Posterior cingulate gyrus (tissue), 11 donors: ENCODE measurements at places on chromosomes 2 and 18.
A peak's percentile ranks its signal among the peaks of the same experiment; 100 is the strongest.

DNA sequence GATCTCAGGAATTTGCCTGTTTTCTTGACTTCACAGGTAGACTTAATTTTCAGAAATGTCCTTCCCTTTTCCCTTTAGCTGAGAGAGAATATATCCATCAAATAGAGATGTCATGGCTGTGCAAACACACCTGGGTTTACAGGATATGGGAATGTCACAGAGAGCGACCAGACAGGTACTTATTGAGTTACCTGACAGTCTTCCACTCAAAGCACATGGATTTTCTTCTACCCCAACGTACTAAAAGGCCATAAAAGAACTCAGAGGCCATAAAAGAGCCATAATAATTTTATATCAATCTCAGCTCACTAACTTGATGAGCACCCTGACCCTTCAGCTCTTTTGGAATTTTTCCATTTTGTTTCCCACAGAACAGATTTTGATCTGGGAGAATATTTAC is 5.3 kb upstream of the DTNA start:
- no peak for DNase-seq

DNA sequence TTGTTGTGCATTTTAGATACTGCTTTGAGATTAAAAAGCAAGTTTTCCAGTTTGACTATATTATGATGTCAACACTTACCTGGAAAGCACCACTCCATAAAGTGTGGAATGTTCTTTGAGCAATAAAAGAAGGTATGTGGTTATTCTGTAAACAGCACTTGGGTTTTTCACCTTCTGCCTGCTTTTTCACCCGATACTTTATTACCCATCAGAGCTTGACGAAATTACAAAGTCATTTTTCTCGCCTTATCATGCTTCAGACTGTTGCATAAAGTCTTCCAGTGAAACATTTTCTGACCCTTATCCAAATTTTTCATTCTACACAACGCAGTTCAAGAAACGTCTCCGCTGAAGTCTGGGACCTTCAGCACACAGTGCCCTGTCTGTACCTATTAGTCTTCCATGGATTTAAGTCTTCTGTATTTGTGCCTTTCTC is 25.2 kb downstream of the CAB39 start:
- DNase-seq = no peak

- no peak for DNase-seq
Observed at GRCh38 chr2:98027538-98027937, 31.8 kb upstream of the TMEM131 start.

- peak; percentile 63 for DNase-seq
Observed at GRCh38 chr2:120661551-120661950, 74.1 kb upstream of the GLI2 start.

DNA sequence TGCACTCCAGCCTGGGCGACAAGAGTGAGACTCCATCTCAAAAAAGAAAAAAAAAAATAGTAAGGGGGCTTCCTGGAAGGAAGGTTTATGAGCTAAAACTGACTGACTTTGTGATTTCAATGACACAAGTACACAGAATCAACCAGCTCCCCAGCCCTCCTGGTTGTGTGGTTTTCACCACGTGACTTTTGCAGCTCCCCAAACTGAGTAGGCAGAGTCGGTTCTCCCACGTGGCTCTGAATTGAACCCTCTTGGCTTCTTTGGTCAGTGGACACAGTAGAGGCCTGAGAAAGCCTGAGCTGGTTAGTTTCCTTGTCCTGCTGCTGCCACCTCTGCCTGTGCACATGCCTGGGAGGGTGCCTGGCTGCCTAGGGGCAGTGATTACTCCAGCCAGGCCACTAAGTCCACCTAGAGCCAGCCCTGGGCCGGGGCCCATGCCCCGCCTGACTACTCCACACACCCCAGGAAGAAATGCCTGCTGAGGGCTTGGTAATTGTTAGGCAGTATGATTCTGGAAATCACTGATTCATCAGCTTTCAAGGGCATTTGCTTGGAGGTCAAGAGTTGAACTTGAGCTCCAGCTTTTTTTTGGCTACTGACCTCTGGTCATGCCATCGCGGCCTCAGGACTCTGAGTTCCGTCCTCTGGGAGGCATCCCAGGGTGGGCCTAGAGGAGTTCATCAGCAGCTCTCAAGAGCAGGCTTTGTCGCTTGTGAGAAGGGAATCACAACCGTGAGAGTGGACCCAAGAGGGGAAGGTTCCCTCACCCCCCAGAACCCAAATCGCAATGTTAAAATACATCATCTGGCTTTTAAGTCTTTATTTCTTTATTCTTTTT is 431.9 kb upstream of the HS6ST1 start:
- DNase-seq = no peak

- DNase-seq = no peak
Observed at GRCh38 chr18:22650247-22650646, 232.5 kb upstream of the CTAGE1 start.

DNA sequence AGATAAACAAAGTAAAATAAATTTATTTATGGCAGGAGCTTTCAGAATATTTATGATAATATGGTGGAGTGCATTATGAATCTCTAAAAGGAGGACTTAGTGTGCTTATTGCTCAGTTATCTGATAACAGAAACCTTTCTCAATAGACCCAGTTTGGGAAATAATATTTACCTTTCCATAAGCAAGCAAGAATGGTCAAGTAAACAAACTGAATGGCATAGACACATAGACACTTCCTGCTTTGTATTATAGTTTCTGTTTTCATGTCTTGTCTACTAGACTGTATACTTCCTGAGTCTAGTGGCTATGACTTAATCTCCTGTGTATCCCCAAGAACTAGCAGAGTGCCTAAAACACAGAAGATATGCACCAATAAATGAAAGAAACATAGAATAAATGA is 87.8 kb downstream of the UPP2 start:
- no peak for DNase-seq

DNA sequence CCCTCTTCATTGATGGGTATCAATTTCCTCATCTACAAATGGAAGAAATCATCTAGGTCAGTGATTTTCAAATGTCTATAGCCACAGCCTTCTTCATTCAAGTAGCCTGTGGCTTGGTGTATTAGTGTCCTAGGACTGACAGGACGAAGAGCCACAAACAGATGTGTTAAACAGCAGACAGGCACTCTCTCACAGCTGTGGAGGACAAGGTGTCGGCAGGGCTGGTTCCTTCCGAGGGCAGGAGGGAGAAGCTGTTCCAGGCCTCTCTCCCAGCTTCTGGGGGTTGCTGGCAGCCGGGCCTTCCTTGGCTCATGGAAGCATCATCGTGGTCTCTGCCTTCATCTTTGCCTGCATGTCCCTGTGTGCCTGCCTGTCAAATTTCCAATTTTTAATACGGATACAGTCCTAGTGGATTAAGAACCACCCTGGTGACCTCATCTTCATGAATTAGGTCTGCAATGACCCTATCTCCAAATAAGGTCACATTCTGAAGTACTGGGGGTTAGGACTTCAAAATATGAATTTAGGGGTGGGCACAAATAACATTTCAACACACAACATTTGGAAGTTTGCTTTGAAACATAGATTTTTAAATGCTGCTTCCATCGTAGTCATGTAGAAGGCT is 86.5 kb downstream of the PTGR3 start:
- DNase-seq = no peak

- no peak for DNase-seq
Observed at GRCh38 chr18:65568866-65569265, 181.9 kb upstream of the CDH7 start.

- no peak for DNase-seq
Observed at GRCh38 chr2:158825021-158825420, 29.9 kb downstream of the DAPL1 start.

DNA sequence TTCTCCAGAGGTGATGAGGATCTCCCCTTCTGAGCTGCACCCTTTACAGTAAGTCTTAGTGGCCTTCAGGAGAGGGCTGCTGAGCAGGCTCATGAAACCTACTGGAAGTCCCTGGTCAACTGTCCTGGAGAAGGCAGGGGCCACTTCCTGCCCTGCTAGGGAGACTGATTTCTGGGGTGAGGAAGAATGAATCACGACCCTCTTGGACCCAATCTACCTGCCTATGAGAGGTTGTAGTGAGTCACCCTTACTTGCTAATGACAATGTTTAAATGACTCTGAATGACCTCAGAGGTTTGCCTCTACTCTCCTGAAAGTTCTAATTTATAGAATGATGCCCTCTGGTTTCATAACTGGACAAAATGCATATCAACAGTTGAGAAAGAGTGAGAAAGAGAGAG is 79.4 kb upstream of the FAM136A start:
- DNase-seq = no peak

DNA sequence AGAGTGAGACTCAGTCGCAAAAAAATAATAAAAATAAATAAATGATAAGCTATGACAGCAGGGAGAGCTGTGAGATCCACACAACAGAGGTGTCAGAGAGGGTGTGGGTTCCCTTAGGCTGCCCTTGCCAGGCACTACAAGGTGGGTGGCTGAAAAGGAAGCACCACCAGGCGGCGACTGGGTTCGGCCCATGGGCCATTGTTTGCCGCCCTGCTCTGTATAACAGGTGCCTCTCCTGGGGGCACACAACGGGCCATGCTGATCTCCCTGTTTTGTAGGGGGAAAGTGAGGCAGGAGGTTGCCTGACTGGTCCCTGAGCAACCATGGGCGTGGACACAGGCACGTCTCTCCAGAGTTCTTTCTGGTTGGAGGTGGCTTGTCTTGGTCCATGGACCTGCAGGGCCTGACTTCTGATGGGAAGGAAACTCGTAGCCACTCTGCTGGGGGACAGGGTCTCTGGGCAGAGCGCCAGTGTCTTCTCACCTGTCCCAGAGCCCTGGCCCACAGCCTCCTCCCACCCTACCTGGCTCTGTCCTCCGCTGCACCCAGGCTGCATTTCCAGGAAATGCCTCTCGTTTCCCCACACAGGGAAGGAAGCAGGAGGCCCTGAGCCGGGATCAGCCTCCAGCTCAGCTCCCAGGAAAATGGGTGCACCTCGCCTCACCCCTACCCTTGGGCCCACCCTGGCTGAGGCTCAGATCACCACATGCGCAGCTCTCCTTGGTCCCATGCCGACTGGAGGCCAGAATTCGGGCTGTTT is 109.6 kb upstream of the ODC1 start:
- no peak for DNase-seq

GRCh38 chr2:128982001-128982400 is 663.3 kb upstream of the HS6ST1 start:
- DNase-seq = no peak

DNA sequence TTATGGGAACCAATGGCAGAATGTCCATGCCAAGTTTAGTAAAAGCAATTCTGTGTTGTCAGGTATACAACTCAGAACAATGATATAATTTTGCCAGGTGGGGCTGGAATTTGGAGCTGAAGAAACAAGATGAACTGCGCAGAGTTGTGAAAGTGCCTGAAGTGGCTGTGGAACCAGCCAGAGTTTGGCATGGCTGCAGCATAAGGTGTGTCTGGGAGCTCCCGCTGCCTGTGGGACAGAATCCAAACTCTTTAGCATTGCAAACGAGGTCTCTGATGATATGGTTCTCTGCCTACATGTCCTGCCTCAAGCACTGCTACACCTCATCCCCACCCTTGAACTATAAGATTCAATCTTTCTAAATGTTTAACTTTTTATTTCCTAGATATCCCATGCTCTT is 909.7 kb downstream of the EPHA4 start:
- DNase-seq = no peak

DNA sequence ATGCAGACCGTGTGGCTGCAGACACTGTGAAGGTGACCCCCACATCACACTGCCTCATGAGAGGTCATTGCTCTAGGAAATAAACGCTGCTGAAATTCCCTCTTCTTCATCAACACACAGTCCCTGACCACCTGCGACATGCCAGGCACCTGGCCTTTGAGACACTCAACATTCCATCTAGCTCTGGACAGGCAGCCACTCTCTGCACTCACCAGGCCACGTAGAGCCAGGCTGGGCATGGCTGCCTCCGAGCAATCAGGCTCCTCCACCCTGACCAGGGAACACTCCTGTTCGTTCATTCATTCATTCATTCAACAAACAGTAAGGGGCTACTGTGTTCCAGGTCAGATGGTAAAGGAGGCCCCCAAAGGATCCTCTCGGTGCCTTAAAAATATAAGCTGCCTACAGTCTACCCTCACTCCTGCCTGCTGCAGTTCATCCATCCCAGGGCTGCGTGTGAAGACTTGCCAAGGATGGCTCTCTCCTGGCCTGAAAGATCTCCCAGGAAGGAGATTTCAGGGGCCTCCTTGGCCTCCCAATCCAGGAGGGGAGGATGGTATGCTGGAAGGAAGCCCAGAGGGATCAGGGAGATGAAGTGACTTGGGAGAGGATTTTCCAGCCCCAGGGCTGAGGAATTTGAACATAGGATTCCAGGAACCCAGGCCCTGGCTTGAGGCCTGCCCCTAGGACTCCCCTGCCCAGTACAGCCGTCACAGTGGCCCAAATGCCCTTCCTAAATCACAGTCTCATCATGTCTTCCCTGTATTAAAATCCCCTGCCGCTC is 66.7 kb downstream of the TNS1 start:
- DNase-seq = no peak

DNA sequence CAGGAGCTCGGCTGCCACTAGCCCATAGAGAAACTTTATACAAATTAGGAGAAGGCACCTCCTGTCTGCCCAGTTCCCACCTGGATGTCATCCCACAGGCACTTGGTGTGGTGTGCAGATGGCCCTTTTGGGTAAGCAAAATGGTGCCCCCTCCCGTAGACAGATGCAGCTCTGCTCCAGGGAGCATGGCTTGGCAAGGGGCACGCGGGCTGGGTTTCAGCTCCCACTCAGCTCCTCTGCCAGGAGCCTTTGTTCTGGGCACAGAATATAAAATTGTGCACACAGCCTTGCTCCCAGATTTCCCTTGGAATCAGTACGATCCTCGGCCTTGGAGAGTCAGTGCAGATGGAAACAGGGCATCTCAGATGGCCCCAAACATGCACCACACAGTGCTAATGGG is 20.3 kb upstream of the KCNF1 start:
- DNase-seq = no peak

GRCh38 chr2:105417857-105418436 is 19.1 kb upstream of the FHL2 start:
- DNase-seq = no peak

GRCh38 chr18:3520230-3521085 is 70.5 kb downstream of the TGIF1 start:
- no peak for DNase-seq

DNA sequence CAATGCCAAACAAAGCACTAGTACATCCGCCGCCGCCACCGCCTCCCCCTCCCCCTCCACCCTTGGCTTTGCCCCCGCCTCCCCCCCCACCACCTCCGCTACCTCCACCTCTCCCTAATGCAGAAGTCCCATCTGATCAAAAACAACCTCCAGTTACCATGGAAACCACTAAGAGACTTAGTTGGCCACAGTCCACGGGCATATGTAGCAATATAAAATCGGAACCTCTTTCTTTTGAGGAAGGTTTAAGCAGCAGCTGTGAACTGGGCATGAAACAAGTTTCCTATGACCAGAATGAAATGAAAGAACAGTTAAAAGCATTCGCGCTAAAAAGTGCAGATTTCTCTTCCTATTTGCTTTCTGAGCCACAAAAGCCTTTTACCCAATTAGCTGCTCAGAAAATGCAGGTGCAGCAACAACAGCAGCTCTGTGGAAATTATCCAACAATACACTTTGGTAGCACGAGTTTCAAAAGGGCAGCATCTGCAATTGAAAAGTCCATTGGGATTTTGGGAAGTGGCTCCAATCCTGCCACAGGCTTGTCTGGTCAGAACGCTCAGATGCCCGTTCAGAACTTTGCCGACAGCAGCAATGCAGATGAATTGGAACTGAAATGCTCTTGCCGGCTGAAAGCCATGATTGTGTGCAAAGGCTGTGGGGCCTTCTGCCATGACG is 168.0 kb downstream of the ASXL3 start:
- DNase-seq = no peak

- no peak for DNase-seq
Observed at GRCh38 chr18:58490238-58490637, 138.7 kb downstream of the ALPK2 start.

GRCh38 chr18:3225588-3225987 is 5.8 kb upstream of the MYOM1 start:
- no peak for DNase-seq
